ENCODE measurements at places on chromosomes 16 and 17.
A peak's percentile ranks its signal among the peaks of the same experiment; 100 is the strongest.

DNA sequence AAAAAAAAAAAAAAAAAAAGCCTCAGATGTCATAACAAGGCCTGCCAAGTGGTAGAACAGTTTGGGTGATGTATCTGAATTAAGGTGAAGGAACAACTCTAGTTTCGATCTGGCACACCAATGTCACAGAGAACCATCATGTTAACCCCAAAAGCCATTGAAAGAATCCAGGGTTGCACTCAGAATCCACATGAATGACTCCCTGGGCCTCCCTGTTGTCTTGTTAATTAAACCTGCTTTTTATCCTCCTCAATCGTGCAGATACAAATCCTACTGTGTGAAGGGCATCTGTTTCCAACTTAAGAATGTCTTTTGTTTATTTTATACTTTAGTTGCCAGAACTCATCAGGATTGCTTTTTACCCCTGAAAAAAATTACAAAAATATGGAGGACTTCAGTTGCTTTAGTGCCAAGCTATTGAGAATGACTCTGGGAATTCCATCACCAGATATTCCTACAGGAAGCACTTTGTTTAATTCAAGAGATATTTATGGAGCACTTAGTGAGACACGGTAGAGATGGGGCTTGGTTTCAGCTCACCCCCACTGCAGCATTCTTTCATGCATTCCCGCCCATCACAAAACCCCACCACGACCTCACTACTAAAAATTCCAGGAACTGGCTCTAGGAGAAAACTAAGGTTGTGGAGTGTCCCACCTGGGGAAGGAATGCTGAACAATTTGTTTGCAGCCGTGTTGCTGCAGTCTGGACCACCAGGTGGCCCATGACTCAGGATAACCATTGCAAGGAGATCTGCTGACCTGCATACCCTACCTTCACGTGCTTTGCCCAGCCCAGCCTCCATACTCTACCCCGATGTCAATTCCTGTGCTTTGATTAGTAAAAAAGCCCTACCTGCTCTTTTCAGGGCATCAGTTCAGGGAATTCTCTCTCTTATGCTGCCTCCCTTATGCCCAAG is 63.8 kb upstream of the GPRC5B start:
- no peak for DNase-seq

GRCh38 chr17:61285526-61286320 is 113.9 kb upstream of the TBX2 start:
- DNase-seq: no peak

DNA sequence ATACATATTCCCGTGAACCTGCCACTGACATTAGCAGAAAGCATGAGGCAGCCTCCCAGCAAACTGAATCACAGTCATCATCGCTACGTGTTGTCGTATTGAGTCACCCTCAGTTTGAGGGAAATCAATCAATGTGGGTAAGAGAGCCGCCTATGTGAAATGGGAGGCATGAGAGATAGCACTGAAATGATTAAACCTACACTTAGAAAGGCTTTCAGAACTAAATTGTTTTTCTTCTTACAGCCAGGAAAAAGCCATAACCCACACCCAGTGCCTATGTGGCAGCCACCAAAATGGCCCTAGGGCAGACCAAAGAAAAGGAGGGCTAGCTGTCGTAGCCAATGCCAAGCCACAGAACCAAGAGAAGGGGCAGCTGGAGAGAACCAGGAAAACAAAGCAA is 90.5 kb downstream of the ADAMTS18 start:
- DNase-seq: peak; percentile 3

DNA sequence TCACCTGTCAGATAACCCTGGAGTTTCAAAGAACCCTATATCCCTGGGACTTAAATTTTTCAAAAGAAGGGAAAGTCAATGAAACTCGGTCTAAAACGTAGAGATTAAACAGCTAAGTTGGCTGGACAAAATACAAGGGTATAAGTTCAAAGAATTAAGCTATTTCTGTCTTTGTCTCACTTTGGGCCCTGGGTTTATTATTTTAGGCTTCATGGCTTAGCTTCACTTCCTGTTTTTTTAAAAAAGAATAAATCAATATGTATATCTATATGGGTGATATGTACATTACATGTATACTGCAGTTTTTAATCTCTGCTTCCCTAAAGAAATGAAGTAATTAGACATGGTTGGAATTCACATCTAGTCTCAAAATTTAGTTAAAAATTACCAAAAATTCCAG is 132.3 kb downstream of the TRIM37 start:
- DNase-seq: no peak

GRCh38 chr17:3959295-3959899 is 4.8 kb downstream of the ATP2A3 start:
- DNase-seq: no peak

- no peak for DNase-seq
These were observed 190.5 kb upstream of the PIRT start for GRCh38 chr17:11028349-11028748.

DNA sequence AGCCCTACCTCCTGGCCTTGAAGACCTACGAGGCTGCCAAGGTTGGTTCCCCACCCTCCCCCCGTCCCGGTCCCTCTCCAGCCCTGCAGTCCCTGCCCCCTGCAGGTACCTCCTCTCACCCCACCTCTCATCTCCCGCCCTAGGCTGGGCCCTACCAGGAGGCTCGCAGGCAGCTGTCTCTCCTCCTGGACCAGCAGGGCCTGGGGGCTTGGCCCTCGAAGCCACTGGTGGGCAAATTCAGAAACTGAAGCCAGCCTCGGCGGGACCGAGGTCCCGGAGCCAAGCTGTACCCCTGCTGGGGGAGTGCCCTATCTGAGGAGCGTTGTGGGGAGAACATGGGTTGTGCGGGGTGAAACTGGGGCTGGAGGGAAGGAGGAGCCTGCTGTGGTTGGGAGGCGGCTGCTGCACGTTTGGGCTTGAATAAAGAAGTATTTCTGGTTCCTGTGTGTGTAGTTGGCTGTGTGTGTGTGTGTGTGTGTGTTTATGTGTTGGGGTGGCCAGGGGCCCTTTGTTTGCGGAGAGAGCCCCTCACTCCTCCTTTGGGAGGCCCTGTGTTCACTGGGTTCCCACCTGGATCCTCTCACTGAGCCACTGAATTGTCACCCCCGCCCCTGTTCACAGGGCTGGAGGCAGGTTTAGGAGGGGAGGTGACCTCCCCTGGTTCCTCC is 5.9 kb downstream of the ADAD2 start:
- no peak for DNase-seq

DNA sequence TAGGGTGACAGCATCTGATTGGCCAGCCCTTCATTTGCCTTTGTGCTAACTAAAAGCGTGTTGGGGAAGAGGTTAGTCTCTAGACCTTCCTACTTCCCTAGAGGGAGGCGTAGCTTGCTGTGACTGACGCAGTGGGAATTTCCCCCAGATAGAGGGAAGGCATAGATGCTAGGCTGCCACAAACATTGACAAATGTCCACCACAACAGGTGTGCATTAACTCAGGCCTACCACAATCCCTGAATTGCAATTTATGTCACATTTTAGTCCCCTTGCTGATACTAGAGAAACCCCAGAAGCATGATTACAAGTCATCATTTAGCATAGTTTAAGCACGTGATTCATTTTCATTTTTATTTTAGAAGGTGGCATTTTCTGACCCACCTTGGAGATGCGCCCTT is 76.3 kb upstream of the WSB1 start:
- DNase-seq: no peak

GRCh38 chr17:65666876-65667321 is 105.5 kb upstream of the AXIN2 start:
- no peak for DNase-seq

DNA sequence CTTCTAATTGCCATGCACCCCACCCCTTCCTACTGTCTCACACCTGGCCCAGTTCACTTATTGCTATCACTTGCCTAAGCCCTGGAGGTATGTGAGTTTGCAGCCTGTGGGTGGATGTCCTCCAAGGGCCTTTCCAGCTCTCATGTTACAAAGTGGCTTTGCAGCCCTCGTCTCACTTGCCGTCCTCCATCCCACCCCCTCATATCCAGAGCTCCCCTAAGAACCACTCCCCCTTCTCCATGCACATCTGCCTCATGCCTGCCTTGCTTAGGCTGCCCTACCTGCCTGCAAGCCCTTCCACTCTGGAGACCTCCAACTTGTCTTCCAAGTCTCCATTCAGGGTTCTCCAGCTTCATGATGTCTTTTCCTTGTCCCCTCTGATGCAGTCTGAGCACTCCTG is 119.4 kb upstream of the NLRP1 start:
- no peak for DNase-seq

GRCh38 chr17:71033336-71033735 is 864.0 kb downstream of the KCNJ2 start:
- DNase-seq: no peak

DNA sequence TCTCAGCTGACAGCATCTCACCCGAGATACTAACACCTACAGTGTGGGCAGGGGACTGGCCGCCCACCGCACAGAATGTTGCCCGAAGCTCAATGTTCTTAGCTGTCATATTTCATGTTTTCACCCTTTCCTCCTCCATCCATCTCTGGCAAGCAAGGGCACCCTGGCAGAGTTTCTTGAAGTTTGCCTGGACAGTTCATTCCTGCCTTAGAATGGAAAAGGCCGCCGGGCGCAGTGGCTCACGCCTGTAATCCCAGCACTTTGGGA is 37.6 kb upstream of the TEX2 start:
- DNase-seq: no peak

- DNase-seq: no peak
These were observed 964.4 kb upstream of the GOT2 start for GRCh38 chr16:59698346-59699020.

- peak; percentile 71 for DNase-seq
These were observed 8.7 kb upstream of the MEAK7 start for GRCh38 chr16:84513123-84513522.

- peak; percentile 73 for DNase-seq
These were observed 3.0 kb upstream of the CHD3 start for GRCh38 chr17:7885367-7886226.

DNA sequence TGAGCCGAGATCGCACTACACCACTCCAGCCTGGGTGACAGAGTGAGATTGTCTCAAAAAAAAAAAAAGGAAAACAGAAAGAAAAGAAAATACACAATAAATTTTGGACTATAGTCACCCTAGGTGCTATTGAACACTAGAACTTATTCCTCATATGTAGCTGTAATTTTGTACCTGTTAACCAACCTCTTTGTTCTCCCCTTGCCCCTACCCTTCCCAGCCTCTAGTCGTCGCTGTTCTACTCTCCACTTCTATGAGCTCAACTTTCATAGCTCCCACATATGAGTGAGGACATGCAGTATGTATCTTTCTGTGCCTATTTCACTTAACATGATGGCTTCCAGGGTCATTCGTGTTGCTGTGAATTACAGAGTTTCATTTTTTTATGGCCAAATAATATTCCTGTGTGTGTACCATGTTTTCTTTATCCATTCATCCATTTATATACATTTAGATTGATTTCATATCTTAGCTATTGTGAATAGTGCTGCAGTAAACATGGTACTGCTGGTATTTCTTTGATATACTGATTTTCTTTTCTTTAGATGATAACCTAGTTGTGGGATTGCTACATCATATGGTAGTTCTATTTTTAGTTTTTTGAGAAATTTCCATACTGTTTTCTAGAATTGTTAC is 28.3 kb downstream of the VPS35L start:
- DNase-seq: no peak

GRCh38 chr17:34652021-34652555 is 72.7 kb downstream of the TMEM132E start:
- DNase-seq: no peak

DNA sequence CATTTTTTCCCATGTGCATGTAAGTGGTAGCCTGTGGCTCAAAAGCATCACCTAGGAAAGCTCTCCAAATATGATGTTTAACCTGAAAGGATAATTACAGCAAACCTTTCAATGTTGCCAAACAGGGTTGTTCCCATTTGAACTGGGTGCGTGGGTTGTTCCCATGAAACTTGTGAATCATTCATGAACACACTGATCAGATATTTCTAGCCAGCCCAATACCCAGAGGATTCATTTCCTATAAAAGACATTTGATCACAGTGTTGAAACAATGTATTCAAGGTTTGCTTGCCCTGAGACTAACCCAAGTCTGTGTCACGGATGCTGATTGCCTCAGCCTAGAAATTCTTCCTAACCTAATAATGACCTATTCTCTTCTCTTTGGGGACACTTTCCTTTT is 12.9 kb downstream of the KRT39 start:
- peak; percentile 43 for DNase-seq

GRCh38 chr17:47287068-47287467 is 33.4 kb downstream of the ITGB3 start:
- DNase-seq: no peak

- DNase-seq: peak; percentile 52
These were observed 644 bp downstream of the NFAT5 start for GRCh38 chr16:69566240-69566980.

GRCh38 chr17:17056156-17056539 is 13.9 kb downstream of the MPRIP start:
- no peak for DNase-seq

- DNase-seq: no peak
These were observed 192.2 kb downstream of the WWOX start for GRCh38 chr16:78291604-78292003.

GRCh38 chr16:80816356-80816755 is 12.0 kb upstream of the CDYL2 start:
- no peak for DNase-seq

DNA sequence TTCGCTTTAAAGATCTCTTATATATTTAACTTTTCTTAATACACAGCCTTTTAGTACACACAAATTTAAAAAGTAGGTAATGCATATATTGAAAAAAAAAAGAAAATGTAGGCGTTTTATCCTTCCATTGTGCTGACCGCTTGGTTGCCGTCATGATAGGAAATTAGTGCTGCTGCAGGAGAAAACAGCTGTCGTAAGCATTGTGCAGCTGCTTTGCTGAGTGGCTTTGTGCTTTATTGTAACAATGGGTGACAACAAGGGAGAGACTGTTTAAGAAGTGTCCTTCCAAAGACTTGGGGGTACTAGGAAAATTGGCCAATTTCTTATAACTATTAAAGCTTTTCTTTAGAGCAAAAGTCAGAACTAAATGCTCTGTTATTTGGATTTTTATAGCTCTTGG is 5.0 kb downstream of the HERPUD1 start:
- DNase-seq: no peak

- peak; percentile 58 for DNase-seq
These were observed 670 bp upstream of the CTF1 start for GRCh38 chr16:30895627-30896260.

GRCh38 chr16:10296956-10297340 is 88.9 kb upstream of the ATF7IP2 start:
- no peak for DNase-seq

GRCh38 chr17:38663125-38663751 is 11.5 kb downstream of the EPOP start:
- peak; percentile 87 for DNase-seq

DNA sequence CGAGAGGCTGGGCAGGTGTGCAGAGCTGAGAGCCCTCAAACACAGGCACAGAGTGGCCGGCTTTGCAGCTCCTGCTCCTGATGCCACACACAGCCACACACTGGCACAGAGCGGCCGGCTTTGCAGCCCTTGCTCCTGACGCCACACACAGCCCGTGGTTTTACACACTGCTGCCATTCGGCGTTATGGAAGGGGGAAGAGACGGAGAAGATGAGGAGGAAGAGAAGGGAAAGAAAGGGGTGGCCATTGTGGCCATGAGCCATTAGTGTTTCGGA is 26.8 kb downstream of the WSCD1 start:
- no peak for DNase-seq
